Ascending aorta (tissue), 2 donors: ENCODE measurements at places on chromosomes 16 and 17. TPM values are rescaled to one million over a fixed set of nuclear protein-coding genes. Genes with fewer than 3 reads are reported as not detected.

GRCh38 chr17:41811549-41812380 lies at the start of gene P3H4:
P3H4 (minus strand) TSS chr17:41811949; CDS start chr17:41811915, 34 bp downstream.
- H3K4me1 ChIP-seq: peaks cover 20% of the 10 kb centered on the region
- no peaks in the 10 kb centered on the region for H3K27me3 ChIP-seq
- H3K36me3 ChIP-seq: no peaks in the 10 kb centered on the region

DNA sequence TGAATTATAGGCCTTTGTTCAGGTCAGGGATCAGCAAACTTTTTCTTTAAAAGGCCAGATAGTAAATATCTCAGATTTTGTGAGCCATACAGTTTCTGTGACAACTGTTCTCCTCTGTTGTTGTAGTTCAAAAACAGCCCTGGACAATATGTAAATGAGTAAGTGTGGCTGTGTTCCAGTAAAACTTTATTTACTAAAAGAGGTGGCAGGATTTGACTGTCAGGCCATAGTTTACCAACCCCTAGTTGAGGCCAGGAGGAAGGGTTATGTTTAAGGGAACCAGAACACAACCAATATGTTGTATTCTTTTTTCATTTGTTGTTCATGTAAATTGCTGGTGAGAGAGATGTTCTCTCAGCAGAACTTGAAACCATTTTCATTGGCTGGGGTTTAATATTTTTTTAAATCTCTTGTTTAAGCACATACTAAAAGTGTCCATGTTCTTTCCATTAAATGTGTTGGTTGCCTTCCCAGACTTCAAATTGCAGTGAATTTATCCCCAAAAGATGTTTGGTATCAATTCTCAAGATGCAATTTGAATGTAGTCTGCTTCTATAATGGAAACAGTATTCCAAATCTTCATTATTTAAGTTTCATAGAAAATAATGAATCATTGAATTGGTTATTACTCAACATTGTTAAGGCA lies 260.3 kb downstream of the FTO start:
- no peaks in the 10 kb centered on the region for H3K36me3 ChIP-seq
- DNase-seq: no peak
- H3K4me3 ChIP-seq: no peak overlapping the region
- H3K27me3 ChIP-seq: no peaks in the 10 kb centered on the region
- no peaks in the 10 kb centered on the region for H3K4me1 ChIP-seq

The WDR81 gene
- total RNA-seq: 70.4 TPM

The PIPOX gene
- total RNA-seq: not detected

DNA sequence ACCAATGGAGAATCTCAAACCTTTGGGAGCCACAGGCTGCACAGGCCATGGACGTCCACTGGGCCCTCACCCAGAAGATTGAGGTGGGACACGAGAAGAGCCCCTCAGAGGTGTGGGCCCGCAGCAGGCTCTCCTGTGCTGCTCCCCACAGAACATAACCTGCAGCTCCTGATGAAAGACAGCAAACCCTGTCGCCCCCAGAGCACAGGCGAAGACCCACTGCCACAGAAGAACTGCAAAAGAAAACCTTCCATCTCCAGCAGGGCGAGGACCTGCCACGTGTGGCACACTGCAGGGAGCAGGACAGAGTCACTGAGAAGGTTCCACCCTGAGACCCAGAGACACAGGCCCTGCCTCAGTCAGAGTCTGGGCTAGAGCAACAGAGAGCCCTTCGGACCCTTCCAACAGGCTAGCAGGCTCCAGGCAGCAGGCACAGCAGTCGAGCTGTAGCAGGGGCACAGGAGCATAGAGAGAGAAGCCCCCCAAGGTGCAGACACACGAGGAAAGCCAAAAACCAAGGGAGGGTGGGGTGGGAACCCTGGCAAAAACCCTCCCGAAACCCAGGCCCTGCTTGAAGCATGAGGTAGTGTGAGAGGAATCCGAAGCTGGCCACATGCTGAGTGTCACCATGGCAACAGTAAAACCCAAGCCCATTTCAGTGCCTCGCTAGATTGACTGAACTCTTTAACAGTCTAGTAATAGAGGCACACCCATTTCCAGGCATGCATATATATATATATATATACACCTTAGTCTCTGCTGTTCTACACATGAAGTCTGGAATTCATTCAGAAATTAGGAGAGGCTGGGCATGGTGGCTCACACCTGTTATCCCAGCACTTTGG lies 60.0 kb upstream of the CHMP6 start:
- no peaks in the 10 kb centered on the region for H3K36me3 ChIP-seq
- H3K4me1 ChIP-seq: no peaks in the 10 kb centered on the region
- no peak for DNase-seq
- no peaks in the 10 kb centered on the region for H3K27me3 ChIP-seq
- H3K4me3 ChIP-seq: no peak overlapping the region
- H3K27ac ChIP-seq: no peak overlapping the region

The FOXN1 gene
- total RNA-seq: not detected

GRCh38 chr16:81739503-81739902 lies 39.6 kb upstream of the PLCG2 start:
- H3K27ac ChIP-seq: no peak overlapping the region
- H3K4me3 ChIP-seq: no peak overlapping the region
- peaks cover 4% of the 10 kb centered on the region for H3K4me1 ChIP-seq
- DNase-seq: no peak
- H3K36me3 ChIP-seq: no peaks in the 10 kb centered on the region
- H3K27me3 ChIP-seq: no peaks in the 10 kb centered on the region

DNA sequence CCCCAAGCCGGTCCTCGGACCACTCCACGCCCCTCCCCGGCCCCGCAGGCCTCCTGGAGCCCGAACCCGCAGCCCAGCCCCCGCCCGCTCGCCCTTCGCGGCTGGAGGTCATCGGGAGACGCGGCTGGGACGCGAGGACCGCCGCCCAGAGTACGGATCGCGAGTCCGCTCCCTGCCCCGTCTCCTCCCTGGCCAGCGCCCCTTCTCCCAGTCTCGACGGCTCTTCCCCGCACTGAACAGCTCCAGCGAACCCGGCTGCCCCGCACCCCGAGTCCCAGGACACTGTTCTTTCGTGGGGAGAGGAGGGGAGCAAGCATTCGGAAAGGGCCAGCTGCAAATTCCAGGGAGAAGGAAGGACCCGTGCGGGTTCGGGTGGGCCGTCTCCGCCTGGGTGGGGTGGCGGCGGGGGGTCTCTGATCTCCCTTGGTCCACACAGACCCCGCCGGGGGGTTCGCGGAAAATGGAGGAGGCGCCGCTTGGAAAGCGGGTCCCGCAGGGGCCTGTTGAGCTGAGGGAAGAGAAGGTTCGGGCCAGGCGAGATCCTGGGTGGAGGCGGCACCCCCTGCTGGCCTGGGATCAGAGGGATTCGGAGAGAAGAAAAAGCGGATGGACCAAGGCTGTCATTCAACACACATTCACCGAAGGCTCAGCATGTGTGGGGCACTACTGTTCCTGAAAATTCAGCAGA lies 632 bp upstream of the RTN4RL1 start:
- H3K4me3 ChIP-seq: peak overlapping the region; percentile 64
- H3K27me3 ChIP-seq: no peaks in the 10 kb centered on the region
- H3K27ac ChIP-seq: no peak overlapping the region
- no peaks in the 10 kb centered on the region for H3K36me3 ChIP-seq
- H3K4me1 ChIP-seq: peaks cover 2% of the 10 kb centered on the region

The SDR42E2 gene
- not detected for total RNA-seq

The SEC14L5 gene
- total RNA-seq: 5.7 TPM

DNA sequence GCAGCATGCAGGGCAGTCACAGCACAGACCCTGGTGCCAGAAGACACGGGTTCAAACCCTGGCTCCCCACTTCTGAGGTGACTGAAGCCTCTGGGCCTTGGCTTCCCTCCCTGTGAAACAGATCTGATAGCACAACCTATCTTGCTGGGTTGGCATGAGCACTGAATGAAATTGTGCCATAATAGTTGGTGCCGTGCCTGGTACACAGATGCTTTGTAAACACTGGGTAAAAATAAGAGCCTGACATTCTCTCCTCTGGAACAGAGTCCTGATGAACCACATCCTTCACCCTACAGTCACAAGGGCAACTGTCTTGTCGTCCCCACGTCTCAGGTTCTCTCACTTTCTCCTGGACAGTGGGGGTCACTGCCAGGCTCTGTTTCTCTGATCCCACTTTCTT lies 35.7 kb downstream of the NOS2 start:
- H3K36me3 ChIP-seq: no peaks in the 10 kb centered on the region
- DNase-seq: no peak
- H3K4me3 ChIP-seq: no peak overlapping the region
- H3K27ac ChIP-seq: no peak overlapping the region

The SNX20 gene
- 3.2 TPM for total RNA-seq

DNA sequence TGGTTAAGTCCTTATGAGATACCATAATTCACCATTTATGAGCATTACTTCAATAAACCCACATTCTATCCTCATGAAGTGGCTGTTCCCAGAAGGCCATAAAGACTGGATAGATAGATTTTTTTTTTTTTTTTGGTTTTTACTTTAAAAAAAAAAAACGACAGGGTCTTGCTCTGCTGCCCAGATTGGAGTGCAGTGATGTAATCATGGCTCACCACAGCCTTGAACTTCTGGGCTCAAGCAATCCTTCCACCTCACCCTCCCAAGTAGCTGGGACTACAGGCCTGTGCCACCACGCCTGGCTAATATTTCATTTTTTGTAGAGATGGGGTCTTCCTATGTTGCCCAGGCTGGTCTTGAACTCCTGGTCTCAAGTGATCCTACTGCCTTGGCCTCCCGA lies 102.3 kb downstream of the XYLT1 start:
- no peaks in the 10 kb centered on the region for H3K27me3 ChIP-seq
- H3K4me1 ChIP-seq: peaks cover 32% of the 10 kb centered on the region
- no peak overlapping the region for H3K4me3 ChIP-seq

DNA sequence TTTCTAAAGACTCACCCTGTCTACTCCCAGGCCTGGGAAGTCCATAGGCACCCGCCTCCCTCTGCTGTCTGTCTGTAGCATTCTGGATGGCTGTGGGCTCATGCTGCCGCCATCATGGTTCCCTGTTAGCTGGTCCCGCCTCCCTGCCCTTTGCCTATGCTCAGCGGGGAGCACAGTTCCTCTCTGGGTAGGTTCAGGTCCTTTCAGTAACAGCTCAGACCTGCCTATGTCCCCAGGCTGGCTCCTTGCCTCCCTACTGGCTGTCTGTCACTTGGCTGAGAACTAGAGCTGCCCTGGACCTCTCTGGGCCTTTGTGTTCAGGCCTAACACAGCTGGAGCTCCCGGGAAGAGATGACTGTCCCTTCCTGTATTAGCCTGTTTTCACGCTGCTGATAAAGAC lies 317.9 kb downstream of the SNX29 start:
- no peaks in the 10 kb centered on the region for H3K36me3 ChIP-seq
- no peaks in the 10 kb centered on the region for H3K27me3 ChIP-seq
- no peak overlapping the region for H3K27ac ChIP-seq
- H3K4me1 ChIP-seq: no peaks in the 10 kb centered on the region
- no peak for DNase-seq
- H3K4me3 ChIP-seq: no peak overlapping the region

DNA sequence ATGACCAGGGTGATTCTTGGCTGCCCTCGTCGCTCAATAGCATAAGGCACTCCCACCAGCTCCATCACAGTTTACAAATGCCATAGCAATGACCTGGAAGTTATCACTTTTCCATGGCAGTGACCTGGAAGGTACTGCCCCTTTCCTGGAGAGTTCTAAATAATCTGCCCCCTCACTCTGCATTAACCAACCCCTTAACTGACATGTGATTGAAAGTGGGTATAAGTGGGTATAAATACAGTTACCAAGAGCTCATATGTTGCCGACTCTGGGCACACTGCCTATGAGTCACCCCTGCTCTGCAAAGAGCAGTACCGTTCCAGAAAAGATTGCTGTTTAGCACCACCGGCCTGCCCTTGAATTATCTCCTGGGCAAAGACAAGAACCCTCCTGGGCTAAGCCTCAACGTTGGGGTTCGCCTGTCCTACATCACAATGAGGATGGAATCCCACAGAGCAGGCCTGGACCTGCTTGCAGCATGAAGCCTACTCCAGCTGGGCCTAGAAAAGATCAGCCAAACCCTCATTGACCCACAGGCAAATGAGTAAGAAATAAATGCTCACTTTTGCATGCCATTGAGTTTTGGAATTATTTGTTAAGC lies 95.2 kb upstream of the SEC14L1 start:
- H3K4me1 ChIP-seq: no peaks in the 10 kb centered on the region
- H3K4me3 ChIP-seq: no peak overlapping the region
- H3K27me3 ChIP-seq: no peaks in the 10 kb centered on the region
- H3K27ac ChIP-seq: no peak overlapping the region
- no peak for DNase-seq

The ADAT1 gene
- 21.2 TPM for total RNA-seq

The CACNG5 gene
- not detected for total RNA-seq

The NFE2L1 gene
- total RNA-seq: 114 TPM

DNA sequence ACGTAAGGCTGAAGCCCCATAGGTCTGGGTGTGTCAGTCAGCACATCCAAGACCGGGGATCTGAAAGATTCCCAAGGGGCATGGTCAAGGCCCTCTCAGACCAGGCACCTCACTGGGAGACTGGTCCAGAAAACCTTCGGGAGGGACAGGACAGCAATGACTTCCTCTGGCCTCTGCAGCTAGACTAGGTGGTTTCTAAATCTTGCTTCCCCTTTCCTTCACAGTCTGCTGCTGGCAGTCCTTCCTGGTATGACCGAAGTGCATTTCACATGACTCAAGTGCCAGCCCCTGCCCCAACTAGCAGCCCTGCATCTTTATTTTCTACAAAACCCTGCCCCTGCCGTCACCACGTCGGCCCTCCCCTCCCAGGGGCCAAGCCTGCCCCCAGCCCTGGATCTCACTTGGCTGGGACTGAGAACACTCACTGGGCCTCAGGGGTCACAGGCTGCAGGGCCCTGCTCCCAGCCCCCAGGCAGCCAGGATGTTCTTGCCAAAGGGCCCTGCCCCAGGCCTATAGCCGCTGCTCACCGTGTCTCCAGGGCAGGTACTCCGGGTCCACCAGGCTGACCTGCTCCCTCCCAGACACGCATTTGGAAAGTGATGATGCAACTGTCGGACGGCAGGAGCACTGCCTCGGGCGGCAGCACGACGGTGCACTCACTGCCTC lies 18.3 kb downstream of the POLR3K start:
- no peaks in the 10 kb centered on the region for H3K27me3 ChIP-seq
- peaks cover 2% of the 10 kb centered on the region for H3K36me3 ChIP-seq
- H3K4me3 ChIP-seq: no peak overlapping the region
- no peaks in the 10 kb centered on the region for H3K4me1 ChIP-seq
- no peak overlapping the region for H3K27ac ChIP-seq
- peak; percentile 62 for DNase-seq
